Adipocyte (in vitro differentiated cells): ENCODE measurements at places on chromosomes 7 and 10.

DNA sequence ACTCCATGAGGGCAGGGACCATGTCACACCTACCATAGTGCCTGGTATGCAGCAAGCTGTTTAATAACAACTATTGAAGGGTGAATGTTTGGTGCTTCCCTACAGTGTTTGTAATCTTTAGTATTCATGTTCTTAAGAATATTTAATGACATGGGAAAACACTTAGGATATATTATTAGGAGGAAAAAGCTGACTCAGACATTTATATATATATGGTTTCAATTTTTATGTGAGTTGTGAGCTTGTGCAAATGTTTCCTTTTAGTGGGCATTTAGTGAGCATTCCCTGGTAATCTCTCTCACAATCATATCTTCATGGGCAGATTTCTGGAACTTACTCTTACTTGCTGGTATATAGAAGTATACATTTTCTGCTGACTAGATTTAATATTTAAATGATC lies 359.1 kb downstream of the EXOC4 start:
- DNase-seq, result no peak

GRCh38 chr10:101261702-101262101 lies 32.4 kb upstream of the LBX1 start:
- DNase-seq, result no peak

DNA sequence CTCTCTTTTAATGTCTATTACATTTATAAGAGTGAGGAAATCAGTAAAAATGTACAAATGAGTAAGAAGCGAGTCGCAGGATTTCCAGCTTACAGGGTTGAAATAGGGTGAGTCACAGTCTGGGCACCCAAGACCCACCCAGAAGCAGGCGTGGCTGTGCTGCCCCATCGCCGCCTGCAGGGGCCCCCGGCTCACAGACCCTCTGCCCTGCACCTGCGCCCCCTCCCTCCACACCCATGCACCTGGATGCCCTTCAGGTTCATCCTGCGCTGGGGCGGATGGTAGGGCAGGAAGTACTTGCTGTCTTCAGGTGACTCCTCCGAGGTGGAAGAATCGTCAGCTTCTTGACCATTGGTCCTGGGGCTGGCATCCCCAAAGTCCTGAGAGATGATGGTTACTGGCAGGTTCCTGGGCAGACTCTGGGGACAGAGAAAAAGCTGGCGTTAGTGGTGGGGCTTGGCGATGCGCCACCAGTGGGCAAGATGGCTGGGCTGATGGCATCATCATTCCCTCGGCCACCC lies 90.2 kb upstream of the GNA12 start:
- DNase-seq, result peak; percentile 47

DNA sequence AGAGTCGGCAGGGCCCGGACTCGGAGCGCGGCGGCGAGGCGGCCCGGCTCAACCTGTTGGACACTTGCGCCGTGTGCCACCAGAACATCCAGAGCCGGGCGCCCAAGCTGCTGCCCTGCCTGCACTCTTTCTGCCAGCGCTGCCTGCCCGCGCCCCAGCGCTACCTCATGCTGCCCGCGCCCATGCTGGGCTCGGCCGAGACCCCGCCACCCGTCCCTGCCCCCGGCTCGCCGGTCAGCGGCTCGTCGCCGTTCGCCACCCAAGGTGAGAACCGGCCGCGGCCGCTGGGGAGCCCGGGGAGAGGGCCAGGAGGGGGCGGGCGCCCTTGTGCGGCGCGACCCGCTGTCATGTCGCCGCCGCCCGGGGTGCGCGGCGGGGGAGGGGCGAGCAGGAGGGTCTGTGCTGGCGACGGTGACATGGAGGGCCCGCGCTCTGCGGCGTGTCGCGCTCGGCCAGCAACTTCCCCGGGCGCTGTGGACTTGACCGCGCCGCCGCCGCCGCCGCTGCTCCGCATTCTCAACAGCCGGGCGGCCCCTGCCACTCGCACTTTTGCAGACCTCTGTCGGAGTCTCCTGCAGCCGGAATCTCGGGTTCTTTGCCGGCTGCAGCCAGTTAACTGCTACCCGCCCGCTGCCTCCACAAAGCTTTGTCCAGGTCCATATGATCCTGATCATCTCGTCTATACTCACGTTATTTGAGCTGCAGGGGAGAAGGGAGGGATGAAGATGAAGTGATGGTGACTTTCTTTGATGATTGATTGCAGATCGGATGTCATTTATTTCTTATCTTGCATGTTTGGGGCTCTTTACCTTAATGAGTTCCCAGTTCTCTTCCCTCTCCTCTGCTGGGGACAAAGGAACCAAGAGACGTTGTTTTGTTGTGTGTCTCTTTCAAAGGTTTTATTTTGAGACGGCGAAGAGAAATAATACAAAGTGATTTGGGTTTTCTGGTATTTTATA lies 869 bp downstream of the TRIM24 start:
- peak; percentile 72 for DNase-seq

- peak; percentile 87 for DNase-seq
These were observed 10.7 kb downstream of the GRK5 start for GRCh38 chr10:119217991-119218490.

DNA sequence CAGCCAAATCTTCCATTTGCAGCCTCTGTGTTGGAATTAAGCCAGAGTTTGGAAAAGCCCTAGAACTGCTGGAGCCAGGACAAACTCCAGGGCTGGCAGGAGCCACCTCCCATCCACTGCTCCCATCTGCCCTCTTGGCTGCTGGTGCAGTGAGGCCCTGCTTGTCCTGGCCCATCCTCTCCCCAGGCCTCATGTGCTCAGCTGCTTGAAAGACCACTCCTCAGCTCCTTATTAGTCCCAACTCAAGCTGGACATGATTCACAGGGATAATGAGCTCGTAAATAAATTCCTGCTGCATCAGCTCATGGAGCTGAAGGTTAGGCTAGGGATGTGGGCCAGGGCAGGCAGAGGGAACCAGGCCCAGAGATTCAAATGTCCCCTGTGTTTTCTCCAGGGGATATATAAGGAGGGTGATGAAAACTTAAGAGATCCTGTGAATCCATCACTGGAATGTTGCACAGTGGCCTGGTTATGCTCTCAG lies 282.8 kb downstream of the RPS24 start:
- DNase-seq, result no peak

- peak; percentile 21 for DNase-seq
These were observed 230.9 kb downstream of the AGMO start for GRCh38 chr7:15330943-15331342.

DNA sequence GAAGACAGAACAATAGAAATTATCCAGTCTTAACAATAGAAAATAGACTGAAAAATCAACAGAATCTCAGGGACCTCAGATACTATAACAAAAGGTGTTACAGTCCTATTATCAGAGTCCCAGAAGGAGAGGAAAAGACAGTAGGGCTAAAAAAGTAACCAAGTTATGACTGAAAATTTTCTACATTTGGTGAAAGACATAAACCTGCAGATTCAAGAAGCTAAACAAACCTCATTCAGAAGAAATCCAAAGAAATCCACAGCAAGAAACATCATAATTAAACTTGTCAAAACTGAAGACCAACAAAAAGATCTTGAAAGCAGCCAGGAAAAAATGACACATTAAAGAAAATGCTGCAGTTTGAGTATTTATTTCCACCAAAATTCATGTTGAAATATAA lies 41.9 kb downstream of the HECTD2 start:
- no peak for DNase-seq
